ENCODE measurements at places on chromosomes 11 and 22. TPM values are rescaled to one million over a fixed set of nuclear protein-coding genes. Genes with fewer than 3 reads are reported as not detected.
A peak's percentile ranks its signal among the peaks of the same experiment; 100 is the strongest.

TBX10 gene
- polyA plus RNA-seq: not detected

GGTLC2 gene
- not detected for polyA plus RNA-seq

DNA sequence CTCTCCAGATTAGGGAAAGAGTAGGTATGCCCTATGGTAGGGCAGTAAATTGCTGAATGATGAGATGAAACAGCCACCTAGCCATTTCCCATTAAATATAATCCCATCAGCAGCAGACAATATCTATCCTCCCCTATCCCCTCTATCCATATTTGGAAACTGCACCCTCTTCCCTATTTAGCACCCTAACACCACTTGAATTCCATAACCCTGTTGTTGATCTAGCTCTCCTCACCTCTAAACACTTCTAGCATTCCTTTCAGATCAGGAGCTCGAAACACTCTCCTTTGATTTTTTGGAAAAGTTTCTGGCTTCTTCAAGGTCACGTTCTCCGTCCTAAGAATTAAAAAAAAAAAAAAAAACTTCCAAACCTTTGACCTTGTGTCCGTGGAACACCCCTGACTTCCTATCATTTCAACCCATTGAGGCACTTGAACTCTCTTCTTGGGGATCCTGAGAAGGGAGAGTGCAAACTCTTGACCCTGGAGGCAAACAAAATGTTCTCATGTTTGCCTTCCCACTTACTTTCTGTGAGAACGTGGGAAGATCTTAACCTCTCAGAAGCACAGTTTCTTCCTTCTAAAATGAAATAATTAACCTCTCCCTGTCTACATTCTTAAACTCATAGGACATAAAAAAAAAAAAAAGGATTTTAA, 19.0 kb downstream of the TRIM5 start:
- no peak overlapping the region for H3K4me3 ChIP-seq
- no peaks in the 10 kb centered on the region for H3K36me3 ChIP-seq
- no peaks in the 10 kb centered on the region for H3K27me3 ChIP-seq
- no peak for DNase-seq

DNA sequence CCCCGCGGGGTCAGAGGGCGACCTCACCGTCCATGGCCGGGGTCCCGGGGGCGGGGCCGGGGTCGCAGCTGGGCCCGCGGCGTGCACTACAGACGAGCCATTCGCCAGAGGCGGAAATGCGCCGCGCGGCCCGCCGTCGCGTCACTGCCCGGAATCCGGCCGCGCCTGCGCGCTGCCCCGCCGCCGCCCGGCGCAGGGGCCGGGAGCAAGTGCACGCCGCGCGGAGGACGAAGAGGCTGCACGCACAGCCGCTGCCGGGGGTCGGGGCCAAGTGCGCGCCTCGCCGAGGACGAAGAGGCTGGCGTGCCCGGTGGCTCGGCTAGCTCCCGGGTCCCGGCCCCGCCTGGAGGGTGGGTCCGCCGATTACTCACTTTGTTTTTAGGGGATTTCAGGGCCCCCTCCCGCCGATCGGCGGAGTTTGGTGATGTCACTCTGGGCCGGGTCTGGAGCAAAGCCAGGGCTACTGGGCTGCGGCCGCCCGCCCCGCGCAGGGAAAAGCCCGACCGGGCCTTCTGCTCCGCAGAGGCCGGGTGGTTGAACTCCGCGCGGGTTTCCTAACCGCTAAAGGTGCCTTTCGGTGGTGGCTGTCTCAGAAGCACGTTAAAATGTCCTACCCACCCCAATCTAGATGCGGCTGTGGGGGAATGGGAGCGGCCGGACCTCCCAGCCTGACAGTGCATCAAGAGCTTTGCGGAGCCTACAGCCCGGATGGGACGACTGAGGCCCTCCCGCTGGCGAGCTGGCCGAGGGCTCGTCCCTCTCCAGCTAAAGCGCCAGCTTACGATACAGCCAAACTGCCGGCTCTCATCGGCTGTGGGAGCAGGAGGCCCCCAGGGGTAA, at the start of gene RELA:
Gene RELA, minus strand, starts transcription at position 118 of the 840 bp plus-strand sequence. Its CDS starts 84 bp downstream, at position 34.
- H3K4me3 ChIP-seq: peak within 1 kb of the TSS; percentile 76
- H3K4me1 ChIP-seq: peaks cover 14% of the 10 kb centered on the region
- DNase-seq: peak; percentile 97
- no peaks in the 10 kb centered on the region for H3K36me3 ChIP-seq

DNA sequence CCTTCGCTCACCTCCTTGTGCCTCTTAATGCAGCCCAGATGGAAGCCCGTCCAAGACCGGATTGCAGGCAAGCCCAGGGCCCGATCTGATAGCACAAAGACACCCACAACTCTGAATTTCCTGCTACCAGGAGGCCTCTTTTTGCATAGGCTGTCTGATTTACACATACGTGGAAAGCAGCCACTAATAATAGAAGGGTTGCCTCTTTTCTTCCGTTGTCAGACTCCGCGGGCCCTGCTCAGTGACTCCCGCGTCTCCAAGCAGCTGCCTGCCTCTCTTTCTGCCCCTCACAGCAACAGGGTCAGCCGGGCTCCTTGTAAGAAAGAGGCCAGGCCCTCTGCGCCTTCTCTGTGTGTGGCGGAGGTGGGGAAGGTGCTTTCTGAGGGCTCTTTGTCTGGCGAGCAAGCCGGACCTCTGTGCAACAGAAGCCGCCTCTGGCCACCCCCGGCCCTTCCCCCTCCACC, 26.7 kb downstream of the FLI1 start:
- no peaks in the 10 kb centered on the region for H3K4me1 ChIP-seq
- no peak overlapping the region for H3K27ac ChIP-seq
- no peak overlapping the region for H3K4me3 ChIP-seq
- no peaks in the 10 kb centered on the region for H3K36me3 ChIP-seq

GRCh38 chr11:875769-876301, 33.2 kb downstream of the TSPAN4 start:
- H3K27me3 ChIP-seq: no peaks in the 10 kb centered on the region
- H3K4me1 ChIP-seq: peaks cover 10% of the 10 kb centered on the region
- H3K27ac ChIP-seq: no peak overlapping the region
- H3K36me3 ChIP-seq: no peaks in the 10 kb centered on the region

GRCh38 chr11:10984250-10984649, 126.4 kb upstream of the ZBED5 start:
- H3K27me3 ChIP-seq: no peaks in the 10 kb centered on the region
- H3K4me3 ChIP-seq: no peak overlapping the region
- no peaks in the 10 kb centered on the region for H3K36me3 ChIP-seq
- DNase-seq: no peak
- no peak overlapping the region for H3K27ac ChIP-seq

GRCh38 chr11:118643995-118644345, 35.5 kb downstream of the TREH start:
- no peak for DNase-seq
- no peaks in the 10 kb centered on the region for H3K27me3 ChIP-seq

RAC2 gene
- polyA plus RNA-seq: 11.0 TPM

GRCh38 chr11:80980227-80980626, 1539.4 kb upstream of the TENM4 start:
- no peak overlapping the region for H3K4me3 ChIP-seq
- H3K27ac ChIP-seq: no peak overlapping the region
- DNase-seq: no peak

MRGPRE gene
- polyA plus RNA-seq: not detected

INSC gene
- 0.10 TPM for polyA plus RNA-seq

PKDREJ gene
- 0.12 TPM for polyA plus RNA-seq

GRCh38 chr11:2961080-2961479, 31.0 kb downstream of the NAP1L4 start:
- H3K27ac ChIP-seq: no peak overlapping the region
- H3K36me3 ChIP-seq: no peaks in the 10 kb centered on the region
- H3K4me3 ChIP-seq: no peak overlapping the region
- H3K27me3 ChIP-seq: no peaks in the 10 kb centered on the region

- no peaks in the 10 kb centered on the region for H3K27me3 ChIP-seq
- no peak overlapping the region for H3K27ac ChIP-seq
Measured at GRCh38 chr11:6315811-6316425, 4.4 kb downstream of the CAVIN3 start.

- H3K27me3 ChIP-seq: no peaks in the 10 kb centered on the region
- peak; percentile 70 for DNase-seq
- H3K27ac ChIP-seq: peak overlapping the region; percentile 63
- H3K36me3 ChIP-seq: no peaks in the 10 kb centered on the region
Measured at GRCh38 chr11:63574856-63575602, 11.8 kb upstream of the PLAAT2 start.

GRK3 gene
- polyA plus RNA-seq: 9.4 TPM

DNA sequence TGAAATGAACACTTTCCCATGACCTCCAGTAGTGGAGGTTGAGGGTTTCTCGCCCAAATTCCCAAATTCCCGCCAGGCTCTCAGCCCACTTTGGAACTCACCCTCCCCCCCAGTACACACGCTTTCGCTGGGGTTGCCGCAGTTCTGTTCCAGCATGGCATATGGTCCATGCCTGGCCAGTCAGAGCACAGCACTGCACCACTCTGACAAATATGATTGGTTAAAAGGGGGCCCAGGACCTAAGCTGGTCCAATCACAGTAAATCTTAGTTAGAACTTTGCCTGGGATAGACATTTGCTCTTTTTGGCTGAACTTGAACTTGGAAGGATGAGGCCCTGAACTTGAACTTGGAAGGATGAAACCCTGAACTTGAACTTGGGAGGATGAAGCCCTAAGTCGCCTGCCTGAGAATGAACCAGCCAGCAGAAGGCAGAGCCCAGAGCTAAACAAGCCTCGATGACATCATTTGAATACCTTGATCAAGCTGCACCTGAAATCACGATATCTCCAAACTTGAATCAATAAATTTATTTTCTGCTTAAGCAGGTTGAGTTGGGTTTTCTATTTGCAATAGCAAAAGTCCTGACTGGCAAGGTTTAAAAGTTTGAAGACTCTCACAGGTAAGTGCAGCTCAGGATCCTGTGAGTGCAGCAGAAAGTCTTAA, 12.6 kb upstream of the SSTR3 start:
- DNase-seq: no peak
- no peak overlapping the region for H3K4me3 ChIP-seq
- no peaks in the 10 kb centered on the region for H3K27me3 ChIP-seq
- H3K27ac ChIP-seq: no peak overlapping the region

DNA sequence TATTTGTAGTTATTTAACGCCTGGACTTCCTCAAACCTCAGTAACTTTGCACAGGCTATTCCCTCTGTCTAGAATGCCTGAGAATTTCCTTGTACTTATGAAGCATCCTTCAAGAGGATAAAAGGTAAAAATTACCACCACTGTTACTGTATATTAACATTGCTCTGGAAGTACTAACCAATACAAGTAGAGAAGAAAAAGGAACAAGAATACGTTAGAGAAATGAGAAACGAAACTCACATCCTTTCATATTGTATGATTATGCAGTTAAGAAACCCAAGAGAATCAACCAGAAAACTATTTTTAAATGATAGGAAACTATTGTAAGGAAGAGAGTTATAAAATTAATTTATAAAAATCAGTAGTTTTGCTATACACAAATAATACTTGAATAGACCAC, 48.2 kb upstream of the OR5P2 start:
- H3K4me3 ChIP-seq: no peak overlapping the region
- H3K36me3 ChIP-seq: no peaks in the 10 kb centered on the region
- no peaks in the 10 kb centered on the region for H3K4me1 ChIP-seq
- H3K27ac ChIP-seq: no peak overlapping the region
- no peak for DNase-seq

Measured in ovary (tissue), 10 donors.